ENCODE measurements at places on chromosomes 3 and 15. TPM values are rescaled to one million over a fixed set of nuclear protein-coding genes. Genes with fewer than 3 reads are reported as not detected.

- no peak for DNase-seq
These were observed 245.0 kb upstream of the TOPAZ1 start for GRCh38 chr3:43996379-43997301.

DNA sequence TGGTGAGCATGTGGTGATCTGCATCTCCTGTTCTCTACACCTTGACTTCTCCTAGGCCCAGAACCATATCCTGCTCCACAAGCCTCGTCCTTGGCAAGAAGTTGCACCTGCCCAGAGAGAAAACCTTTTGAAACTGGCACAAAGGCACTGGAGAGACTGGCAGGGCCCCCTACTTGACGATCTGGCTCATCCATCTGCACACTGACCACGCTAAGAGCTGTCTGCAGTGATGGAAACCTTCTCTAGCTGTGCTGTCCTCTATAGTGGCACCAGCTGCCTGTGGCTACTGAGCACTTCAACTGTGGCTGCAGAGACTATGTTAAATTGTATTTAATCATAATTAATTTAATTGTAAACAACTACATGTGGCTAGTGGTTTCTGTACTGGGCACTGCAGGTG is 26.2 kb upstream of the SRP14 start:
- no peak for DNase-seq

DNA sequence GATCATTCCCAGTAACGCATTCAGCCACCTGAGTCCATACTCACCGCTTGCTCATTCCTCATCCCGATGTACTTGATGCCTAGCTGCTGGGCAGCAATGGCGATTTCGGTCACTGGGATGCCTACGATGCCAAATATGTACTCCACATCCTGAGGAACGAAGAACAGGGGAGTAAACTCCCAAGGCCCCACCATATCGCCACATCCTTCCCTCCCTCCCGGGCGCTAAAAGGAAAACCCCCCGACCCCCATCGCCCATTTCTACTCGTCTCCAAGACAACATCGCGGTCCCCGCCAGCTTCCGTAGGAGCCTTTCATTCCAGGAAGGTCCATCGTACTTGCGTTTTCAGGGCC is 347 bp downstream of the HACL1 start:
- DNase-seq, result no peak

GRCh38 chr15:39132070-39132469 is 448.8 kb upstream of the THBS1 start:
- DNase-seq, result no peak

DNA sequence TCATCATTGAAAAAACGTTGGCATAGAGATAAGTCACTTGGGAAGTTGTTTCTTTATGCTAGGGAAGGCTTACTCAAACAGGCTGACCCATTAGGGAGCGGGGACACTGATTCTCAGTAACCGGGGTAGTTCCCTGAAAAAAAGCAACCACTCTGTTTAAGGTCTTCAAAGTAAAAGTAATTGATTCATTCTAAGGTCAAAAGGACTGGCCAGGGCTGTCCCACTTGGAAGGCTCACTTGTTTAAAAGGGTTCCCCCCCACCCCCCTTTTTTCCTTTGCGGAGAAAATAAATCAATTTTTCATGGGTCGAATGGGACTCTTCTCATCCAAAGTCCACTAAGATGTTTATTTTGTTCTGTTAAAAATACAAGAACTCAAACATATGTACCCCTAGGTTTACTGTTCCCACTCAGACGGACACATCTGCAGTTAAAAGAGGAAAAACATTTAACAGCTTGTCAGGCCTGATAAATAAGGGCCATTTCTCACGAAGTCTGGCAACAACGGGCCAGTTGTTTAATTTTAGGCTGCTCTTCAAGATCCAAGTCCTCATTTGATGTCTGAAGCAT is 53.0 kb downstream of the ARHGEF3 start:
- DNase-seq, result no peak

GRCh38 chr3:134326126-134326525 is 48.1 kb downstream of the AMOTL2 start:
- DNase-seq, result no peak

DNA sequence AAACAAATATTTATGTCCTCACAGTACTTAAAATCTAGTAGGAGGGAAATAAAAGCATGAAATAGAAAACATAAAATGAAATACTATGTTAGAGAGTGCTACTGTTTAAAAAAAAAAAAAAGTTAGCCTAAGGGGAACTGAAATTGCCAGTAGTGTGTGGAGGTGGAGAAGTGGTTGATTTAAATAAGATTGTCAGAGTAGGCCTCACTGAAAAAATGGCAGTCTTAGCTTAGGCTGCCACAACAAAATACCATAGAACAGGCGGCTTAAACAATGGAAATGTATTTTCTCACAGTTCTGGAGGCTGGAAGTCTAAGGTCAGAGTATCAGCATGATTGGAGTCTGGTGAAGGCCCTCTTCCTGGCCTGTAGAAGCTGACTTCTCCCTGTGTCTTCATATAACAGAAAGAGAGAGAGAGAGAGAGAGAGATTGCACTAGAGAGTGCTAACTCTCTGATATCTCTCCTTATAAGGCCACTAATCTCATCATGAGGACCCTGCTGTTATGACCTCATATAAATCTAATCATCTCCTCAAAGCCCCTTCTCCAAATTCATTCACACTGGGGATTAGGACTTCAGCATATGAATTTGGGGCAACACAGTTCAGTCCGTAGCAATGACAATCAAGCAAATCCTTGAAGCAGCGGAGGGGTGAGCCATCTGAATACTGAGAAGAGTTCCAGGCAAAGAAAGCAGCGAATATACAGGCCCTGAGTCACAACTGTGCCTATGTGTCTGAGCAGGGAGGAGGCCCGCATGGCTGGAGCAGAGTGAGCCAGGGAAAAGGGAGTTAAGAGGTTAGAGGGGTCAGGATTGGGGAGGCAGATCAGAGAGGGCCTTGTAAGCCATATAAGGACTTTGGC is 23.6 kb upstream of the LRRC34 start:
- DNase-seq, result no peak

GRCh38 chr3:45917146-45917898 is 25.9 kb upstream of the CXCR6 start:
- DNase-seq, result no peak

DNA sequence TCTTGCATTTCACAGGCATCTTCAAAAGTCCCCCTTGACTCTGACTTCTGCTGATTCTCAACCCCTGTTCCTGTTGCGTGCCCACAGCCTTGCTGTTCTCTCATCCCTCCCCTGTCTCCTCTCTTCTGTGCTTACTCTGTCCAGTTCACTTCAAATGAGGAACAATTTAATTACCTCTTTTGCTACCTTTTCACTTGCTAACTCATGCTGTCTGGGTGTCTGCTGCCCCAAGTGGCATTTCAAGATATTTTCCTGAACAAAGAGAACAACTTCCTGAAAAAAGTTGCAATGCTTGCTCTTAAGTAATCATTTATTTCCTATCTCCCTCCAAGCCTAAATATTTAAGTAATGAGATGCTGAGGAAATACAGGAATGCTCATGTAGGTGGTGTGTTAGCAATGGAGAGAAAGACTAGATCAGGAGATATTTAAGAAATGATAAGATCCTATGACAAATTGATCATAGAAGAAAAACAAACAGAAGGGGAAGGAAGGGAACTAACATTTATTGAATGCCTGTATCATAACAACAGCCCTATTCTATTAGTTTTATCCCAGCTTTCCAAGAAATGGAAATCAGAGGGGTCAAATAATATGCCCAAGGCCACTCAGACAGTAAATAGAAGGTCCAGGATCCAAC is 42.2 kb downstream of the SV2B start:
- no peak for DNase-seq

- no peak for DNase-seq
These were observed 7.9 kb downstream of the RFC4 start for GRCh38 chr3:186798239-186798874.

GRCh38 chr15:90902040-90902839 is 862 bp upstream of the MAN2A2 start:
- peak; percentile 59 for DNase-seq

GRCh38 chr3:82654708-82655107 is 893.3 kb upstream of the GBE1 start:
- no peak for DNase-seq

GRCh38 chr3:53718462-53718861 is 127.8 kb downstream of the CHDH start:
- no peak for DNase-seq

DNA sequence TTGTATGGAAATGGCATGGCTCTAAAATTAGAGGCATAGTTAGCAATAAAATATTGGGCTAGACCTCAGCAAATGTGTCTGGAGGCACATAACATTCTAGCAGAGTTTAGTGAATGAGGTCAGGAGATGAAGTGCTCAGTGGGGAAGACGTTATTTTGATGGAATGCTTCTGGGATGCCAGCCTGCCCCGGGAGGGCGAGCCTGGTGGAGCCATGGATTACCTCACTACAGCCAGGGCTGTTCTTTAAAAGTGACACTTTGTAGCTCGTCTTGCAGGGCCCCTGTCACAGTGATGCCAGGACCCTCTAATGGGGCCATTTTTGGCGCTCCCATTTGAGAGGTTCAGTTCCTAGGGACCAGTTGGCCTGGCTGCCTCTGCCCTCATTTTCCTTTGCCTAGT is 48.5 kb downstream of the PXYLP1 start:
- DNase-seq, result no peak

DNA sequence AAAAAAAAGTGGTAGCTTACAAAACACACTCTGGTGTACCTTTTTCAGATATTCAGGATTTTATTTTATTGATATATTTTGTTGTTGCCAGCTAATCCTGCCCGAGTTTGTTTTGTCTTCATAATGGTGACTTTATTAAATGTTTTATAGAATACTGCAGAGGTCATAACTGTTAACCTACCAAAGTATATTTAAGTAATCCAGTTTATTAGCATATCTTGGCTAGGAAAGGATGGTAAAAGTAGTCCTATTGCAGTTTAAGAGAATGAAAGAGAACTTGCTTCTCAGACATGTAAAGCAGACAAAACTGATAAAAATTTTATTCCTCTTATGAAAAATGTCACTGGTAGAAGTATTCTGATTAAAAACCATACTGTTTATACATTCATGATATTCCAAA is 59.2 kb upstream of the IGSF10 start:
- no peak for DNase-seq

GRCh38 chr3:16101295-16102186 is 72.9 kb upstream of the GALNT15 start:
- DNase-seq, result no peak

DNA sequence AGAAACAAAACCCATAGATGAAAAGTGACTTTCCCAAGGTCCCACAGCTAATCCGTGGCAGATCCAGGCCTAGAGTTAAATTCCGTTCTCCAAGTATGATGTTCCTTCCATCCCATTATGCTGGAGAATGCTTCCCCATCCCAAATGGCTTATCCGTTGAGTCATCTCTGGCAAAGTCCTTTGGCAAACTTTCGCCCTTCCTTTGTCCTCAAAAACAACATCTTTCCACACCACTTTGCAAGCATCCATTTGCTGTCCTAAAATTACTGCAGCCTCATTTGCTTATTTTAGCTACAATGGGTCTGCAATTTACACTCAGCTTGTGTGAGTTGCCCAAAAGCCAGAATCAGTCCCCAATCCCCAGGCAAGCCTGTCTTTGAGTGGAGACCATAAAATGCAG is 304.0 kb upstream of the TLE3 start:
- no peak for DNase-seq

GRCh38 chr3:16618721-16619120 is 13.5 kb upstream of the DAZL start:
- DNase-seq, result no peak

GRCh38 chr3:73605412-73605811 is 19.3 kb downstream of the PDZRN3 start:
- DNase-seq, result no peak

- no peak for DNase-seq
These were observed 1.6 kb upstream of the SPTBN5 start for GRCh38 chr15:41895491-41895890.

- DNase-seq, result no peak
These were observed 822 bp upstream of the FBN1 start for GRCh38 chr15:48646331-48646730.

DNA sequence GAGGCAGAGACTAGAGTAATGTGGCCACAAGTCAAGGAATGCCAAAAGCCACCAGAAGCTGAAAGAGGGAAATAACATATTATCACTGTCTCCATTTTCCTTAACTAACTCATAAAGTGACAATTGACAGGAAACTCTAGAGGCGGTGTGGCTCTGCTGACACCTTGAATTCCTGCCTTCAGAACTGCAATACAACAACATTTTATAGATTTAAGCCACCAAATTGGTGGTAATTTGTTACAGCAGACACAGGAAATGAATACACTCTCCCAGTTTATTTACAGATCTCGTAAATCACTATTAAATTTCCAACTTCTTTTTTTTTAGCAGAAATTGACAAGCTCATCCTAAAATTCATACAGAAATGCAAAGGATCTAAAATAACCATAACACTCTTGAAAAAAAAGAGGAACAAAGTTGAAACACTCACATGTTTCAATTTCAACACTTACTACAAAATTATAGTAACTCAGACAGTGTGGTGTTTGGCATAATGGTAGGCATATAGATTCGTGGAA is 449.9 kb downstream of the OTOL1 start:
- no peak for DNase-seq

GRCh38 chr15:49490966-49491365 is 67.9 kb downstream of the FGF7 start:
- no peak for DNase-seq

Gene RAB11A
- total RNA-seq, result 169 TPM

Gene ISL2
- not detected for total RNA-seq

Gene ISLR2
- 168 TPM for total RNA-seq

Gene FBXO45
- 50.5 TPM for total RNA-seq

Gene BFSP2
- 1.1 TPM for total RNA-seq

Gene CD200
- total RNA-seq, result 41.6 TPM

Gene GOLGA6L7
- total RNA-seq, result not detected

Gene NRROS
- 1.2 TPM for total RNA-seq

Gene TLR9
- under 0.01 TPM for total RNA-seq

Gene KNG1
- not detected for total RNA-seq
